ENCODE measurements at places on chromosomes 16 and 17.
A peak's percentile ranks its signal among the peaks of the same experiment; 100 is the strongest.

DNA sequence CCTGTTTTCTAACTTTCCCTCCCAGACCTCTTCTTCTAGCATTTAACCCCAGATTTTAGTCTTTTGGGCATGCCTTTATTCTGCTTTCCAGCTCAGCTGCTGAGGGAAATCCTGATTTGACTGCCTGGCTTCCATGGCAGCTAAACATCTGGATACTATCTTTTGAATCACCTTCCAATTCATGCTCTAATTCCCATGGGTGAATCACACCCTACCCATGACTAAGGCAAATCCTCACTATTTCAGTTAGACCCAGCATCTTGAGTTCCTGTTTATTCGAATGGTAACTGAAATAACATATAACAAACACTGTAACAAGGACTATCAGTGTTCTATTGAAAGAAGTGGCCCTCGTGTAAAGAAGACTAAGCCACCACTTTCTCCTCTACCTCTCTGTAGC lies 29.8 kb downstream of the CA10 start:
- no peak for DNase-seq

GRCh38 chr17:43428524-43428923 lies 29.7 kb downstream of the ARL4D start:
- DNase-seq, result no peak

DNA sequence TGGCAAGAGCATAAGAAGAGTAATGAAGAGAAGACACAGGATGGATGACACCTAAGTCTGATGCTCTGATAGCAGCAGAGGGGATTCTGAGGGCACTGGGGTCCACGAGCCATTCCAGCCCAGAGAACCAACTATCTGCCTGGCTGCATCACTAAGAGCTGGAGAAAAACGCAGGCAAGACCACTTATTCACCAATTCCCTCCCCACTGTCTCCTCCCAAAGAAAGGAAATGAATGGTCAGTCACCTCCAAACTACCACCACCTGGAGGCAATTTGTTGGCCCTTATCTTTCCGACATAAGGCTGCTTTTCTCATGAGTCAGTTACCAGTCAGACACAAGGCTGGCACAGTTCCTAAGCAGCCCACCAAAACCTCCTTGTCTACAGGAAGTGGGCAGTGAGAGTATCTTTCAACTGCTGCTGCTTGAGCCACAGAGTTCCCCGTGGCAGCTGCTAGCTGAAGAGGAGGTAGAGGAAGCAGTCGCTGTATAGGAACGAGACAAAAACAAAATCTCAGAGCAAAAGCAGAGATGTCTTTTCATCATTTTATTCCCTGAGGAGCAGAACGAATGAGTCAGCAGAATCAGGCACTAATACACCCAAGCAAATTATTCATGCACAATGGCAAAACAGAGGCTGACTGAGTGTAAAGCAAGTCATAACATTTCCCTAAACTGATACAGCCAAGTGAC lies 111.1 kb downstream of the SMG6 start:
- DNase-seq, result peak; percentile 99

DNA sequence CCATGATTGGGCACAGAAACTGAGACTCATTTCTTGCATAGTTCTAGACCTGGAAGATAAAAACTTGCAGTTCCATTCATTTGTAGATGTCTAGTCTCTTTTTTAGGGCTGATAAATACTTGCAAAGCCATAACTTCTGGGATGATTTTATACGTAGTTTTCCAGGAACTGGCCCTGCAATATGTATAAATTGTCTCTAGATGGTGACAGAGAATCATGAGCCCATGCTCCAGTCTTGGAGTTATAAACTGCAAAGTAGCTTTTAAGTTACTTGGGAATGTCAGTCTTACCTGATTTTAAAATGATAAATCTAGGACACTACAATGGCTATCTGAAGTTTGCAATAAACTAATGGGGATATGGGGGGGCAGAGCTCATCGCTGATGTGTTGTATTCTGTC lies 3.0 kb upstream of the ADAMTS18 start:
- DNase-seq, result peak; percentile 1

DNA sequence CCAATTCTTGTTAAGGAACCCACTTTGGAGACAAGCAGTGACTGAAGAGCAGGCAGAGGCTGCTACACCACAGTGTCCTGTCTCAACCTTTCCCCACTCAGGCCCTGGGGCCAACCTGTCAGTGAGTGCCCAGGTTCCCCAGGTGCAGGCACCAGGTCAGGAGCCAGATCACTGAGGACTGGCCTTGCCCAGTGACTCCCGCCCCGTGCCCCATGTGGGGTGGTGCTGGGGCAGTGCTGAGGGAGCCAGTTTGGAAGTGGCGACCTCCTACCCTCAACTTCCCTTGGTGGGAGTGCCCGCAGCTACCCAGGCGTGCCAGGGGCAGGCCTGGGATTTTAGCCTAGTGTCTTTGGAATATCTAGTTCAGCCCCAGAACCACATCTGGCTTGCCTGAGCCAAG lies 29.3 kb downstream of the SREBF1 start:
- DNase-seq, result no peak

DNA sequence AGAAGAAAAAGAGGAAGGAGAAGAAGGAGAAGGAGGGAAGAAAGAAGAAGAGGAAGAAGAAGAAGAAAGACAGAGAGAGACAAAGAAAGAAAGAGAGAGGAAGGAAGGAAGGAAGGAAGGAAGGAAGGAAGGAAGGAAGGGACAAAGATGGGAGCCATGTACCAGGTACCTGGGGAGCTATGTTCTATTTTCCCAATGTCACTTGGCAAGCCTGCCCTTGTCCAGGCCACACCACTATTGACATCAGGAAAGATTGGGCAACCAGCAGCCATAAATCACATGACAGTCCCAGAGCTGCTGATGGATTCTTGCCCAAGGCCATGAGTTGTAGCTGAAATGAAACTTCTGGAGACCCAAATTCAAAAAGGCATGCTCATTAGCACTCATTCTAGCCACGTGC lies 2.7 kb upstream of the CES1 start:
- DNase-seq, result no peak

GRCh38 chr16:927931-928330 lies 42.9 kb downstream of the LMF1 start:
- DNase-seq, result no peak

DNA sequence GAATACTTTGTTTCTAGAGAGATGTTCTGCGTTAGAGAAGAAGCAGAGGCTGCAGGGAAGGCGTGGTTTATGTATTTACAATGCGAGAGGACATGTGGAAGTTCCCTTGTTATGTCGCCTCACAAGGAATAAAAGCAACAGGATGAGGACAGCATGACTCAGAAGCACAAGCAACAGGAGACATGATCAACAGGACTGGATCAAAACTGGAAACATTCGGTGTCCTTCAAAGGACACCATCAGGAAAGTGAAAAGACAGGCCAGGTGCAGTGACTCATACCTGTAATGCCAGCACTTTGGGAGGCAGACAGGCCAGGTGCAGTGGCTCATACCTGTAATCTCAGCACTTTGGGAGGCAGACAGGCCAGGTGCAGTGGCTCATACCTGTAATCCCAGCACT lies 52.6 kb downstream of the CCDC57 start:
- DNase-seq, result peak; percentile 13
